ENCODE measurements at places on chromosomes 11 and 22.

DNA sequence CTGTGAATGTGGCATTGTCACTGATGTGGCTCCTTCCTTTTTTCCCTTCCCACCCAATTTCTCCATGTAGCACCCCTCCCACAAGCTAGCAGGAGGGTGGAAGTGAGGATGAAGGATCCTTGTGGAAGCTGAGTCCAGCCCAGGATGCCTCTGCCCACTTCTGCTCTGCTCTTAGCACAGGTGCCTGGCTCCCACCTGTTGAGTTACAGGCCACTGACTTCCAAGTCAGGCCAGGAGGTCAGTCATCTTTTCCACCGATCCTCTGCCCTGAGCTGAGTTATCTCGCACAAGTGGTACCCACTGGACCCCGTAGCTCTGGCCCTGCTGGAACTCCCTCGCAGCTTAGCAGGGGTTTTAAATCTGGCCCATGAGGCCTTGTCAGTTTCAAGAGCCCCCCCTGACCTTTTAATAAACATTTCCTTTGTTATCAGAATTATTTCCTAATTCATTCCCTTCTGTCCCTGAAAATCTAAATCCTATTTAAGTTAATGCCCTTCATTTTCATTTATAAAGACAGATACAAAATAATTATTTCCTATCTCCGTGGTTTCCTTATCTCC is 125.3 kb upstream of the CADM1 start:
- DNase-seq = no peak

DNA sequence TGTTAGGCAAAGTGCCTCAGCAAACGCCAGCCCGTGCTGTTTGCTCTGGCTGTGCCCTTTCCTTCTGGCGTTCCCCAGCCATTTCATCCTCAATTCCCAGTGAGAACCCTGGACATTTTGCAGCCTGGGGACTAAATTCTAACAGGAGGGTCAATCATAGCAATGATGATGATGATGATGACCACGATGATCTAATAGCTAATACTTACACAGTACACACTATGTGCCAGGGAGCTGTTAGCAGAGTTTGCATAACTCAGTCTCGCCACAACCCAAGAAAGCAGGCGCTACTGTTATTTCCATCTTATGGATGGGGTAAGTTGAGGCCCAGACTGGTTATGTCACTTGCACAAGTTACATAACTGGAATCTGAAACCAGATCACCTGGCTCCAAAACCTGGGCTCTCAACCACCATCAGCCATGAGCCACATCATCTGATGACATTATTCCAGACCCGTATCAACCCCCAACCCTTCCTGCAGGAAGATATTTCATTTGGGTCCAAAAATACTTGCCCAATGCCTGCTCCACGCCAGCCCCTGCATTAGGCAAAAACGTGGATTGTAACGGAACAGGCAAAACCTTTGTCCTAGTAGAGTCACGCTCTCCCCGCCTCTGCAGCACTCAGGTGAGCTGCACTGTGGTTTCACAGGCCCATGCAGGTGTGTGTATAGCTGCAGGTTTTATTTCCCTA is 132.6 kb upstream of the SERPIND1 start:
- DNase-seq = no peak

GRCh38 chr11:86251345-86251744 is 6.8 kb downstream of the EED start:
- no peak for DNase-seq

GRCh38 chr11:11640152-11640551 is 18.3 kb upstream of the GALNT18 start:
- no peak for DNase-seq

- peak; percentile 71 for DNase-seq
Observed at GRCh38 chr22:37186228-37186996, 1.6 kb downstream of the C1QTNF6 start.

DNA sequence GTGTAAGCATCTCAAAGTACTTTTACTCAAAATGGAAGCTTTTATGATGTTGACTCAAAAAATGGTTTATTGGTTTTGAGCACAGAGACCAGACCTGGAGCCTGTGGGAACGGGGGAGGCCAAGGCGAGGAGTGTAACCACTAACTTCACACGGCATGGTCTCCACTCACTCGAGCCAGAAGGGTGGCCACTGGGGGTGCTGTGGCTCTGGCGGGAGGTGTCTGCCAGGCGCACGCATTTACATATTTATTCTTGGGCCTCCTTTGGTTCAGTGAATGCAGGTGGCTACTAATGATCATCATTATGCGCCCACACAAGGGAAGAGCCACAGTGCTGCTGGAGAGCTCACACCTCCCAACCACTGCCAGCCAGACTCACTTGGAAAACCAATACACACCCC is 64.6 kb downstream of the FLRT1 start:
- no peak for DNase-seq

DNA sequence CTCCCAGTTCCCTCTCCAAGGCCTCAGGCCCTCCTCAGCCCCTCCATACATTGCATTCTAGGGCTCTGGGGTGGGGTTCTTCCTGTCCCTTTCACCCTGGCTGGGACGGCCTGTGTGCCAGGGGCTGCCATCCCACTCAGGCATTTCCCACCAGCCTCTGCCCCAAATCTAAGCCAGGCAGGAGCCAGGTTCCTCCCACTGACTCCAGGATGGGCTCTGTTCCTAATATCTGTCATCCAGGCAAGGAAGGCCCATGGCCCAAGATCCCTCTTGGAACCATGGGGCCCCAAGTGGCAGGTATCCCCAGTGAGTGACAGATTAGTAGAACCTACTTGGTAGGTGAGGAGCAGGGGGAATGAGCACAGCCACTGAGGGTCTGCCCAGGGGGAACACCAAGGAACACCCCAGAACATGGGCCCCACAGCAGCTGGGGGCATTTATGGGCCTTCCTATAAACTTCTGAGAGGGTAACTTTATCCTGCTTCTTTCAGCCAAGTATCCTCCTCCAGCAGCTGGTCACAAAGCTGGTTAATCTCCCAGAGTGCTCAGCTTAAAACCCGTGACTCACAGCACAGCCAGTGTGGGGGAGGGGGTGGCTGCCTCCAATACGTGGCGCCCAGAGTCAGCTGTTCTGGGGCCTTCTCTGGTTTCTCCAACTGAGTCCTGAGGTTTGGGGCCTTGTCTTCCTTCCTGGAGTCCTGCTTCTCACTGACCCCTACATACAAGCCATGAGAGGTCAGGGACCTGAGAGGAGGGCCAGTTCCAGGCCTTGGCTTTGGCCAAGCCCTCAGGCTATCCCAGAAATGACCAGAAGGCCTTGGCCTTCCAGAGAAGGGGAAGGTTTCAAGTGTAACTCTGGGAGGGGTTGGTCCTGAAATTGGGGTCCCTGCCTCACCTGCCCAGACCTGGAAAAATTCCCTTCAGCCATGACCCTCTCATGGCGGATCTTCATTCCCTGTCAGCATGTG is 19.9 kb upstream of the MYOD1 start:
- no peak for DNase-seq

GRCh38 chr11:117830674-117831351 is 6.3 kb upstream of the FXYD2 start:
- DNase-seq = no peak

DNA sequence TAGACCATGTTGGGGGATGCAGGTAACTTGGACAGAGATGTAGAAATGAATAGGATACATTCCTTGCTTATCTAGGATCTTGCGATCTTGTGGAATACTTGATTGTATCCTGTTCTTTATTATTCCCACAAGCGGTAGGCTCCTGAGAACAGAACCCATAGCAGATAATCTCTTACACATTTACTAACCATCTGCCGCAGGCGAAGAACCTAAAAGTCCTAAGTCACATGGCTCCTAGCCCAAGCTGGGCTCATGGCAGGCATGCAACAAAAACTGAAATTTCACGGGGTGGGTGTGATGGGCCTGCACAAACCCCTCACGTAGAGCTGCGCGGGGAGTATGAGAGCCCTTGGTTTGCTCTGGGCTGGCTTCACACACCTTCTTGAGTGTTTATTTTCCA is 177.4 kb upstream of the NECTIN1 start:
- DNase-seq = no peak

- peak; percentile 20 for DNase-seq
Observed at GRCh38 chr11:9574622-9575259, 1.3 kb downstream of the WEE1 start.

DNA sequence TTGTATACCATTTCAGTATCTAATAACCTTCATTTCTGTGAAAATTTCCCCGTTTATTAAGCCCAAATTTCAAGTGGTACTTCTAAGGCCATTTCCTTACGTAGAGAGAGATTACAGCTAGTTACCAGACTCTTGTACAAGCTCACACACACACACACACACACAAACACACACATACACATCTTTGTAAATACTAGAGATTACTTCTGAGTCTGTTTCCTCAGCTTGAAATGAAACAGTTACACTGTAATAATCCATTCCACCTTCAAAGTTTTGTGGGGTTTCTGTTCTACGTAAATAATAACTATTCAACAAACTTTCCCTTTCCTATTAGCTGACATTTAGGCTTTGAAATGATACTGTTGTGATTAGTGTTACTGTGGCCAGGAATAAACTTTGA is 6.2 kb downstream of the POGLUT3 start:
- no peak for DNase-seq

DNA sequence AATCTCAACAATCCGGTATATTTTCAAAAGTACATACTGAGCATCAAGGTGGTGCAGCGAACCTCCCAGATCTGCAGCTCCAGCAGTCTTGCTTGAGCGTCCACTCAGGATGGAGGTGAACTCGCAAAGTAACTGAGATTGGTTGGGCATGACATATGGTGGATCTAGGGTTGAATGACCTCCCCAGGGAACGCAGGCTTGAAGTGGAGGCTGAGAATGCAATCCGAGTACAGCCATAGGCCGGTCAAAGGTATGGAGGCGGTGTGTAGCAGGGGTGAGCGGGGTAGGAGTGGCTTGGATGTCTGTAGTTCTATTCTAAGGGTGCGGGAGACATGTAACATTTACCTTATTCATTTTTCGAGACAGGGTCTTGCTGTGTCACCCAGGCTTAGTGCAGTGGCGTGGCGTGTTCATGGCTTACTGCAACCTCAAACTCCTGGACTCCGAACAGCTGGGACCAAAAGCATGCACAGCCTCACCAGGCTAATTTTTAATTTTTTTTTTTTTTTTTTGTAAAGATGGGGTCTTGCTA is 631 bp upstream of the C22orf39 start:
- peak; percentile 47 for DNase-seq

DNA sequence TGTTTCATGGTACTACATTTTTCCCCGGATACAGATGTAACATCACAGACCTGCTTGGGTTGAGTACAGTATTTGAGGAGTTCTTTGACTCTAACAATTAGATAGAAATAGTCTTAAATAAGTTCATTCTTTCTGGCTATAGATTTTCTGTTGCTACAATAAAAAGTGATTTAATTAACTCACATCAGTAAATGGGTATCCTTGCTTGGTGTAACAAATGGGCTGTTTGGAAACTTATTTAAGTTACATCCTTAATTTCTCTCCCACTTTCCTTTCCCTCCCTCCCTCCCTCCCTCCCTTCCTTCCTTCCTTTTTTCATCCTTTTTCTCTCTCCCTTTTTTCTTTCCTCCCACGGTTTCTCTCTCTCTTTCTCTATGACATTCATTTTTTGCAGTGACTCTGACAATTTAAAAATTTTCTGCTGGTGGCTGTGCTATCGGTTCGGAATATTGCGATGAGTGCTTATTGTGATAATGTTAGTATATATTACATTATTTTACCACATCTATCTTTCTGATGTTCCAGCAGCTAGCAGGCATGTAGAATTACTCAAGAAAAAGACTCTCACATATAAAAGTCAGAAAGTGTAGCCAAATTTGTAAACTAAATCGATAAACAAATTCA is 3.2 kb downstream of the OR51F1 start:
- DNase-seq = no peak

DNA sequence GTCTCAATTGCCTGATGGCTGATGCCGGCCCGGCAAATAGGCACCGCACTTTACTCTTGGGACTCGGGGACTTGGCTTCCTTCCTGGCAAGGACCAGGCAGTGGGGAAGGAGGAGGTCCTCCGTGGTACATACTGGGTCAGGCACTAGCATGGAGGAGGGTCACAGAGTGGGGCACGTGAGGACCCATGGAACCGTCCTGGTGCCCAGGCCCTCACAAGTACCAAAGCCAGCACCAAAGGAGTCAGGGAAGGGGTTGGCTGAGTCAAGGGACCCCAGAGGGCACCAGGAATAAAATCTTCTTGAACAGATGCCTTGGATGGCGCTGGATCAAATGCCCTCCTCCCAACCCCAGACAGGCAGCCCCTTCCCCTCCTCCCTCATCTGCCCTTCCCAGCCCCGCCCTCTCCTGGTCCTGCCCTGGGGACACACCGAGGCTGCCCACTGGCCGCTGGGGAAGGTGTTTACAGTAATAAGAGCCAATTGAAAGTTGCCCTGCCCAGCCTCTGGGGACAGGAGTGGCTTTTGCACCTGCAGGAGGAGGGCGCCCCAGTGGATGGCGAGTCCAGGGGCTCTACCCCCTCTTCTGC is 5.6 kb upstream of the CARNS1 start:
- DNase-seq = no peak

GRCh38 chr22:40922484-40923303 is 28.5 kb upstream of the RBX1 start:
- DNase-seq = peak; percentile 16

GRCh38 chr22:32723643-32724042 is 77.9 kb upstream of the TIMP3 start:
- no peak for DNase-seq

GRCh38 chr11:113778111-113778910 is 1.3 kb upstream of the CLDN25 start:
- DNase-seq = no peak

DNA sequence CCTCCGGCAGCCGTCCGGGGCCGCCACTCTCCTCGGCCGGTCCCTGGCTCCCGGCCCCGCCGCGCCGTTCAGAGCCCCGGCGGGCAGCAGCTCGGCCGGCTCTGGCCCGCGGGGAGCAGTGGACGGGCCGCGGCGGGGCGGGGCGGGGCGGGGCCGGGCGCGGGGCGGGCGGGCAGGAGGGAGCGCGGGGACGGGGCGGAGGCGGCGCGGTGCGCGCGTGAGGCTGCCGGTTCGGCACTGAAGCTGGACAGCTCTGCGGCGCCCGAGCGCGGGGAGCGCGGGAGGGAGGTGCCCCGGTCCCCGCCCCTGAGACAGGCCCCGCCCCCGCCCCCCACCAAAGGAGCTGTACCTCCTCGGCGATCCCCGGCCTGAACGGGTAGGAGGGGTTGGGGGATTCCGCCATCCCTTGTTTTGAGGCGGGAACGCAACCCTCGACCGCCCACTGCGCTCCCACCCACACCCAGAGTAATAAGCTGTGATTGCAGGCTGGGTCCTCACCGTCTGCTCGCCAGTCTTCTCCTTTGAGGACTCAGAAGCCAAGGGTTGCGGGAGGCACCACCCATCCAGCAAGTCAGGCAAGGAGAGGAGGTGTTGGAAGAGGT is at the start of gene DRD2:
TSS of gene DRD2 (minus strand) at position 239 of the 602 bp plus-strand sequence. CDS start 50,747 bp downstream, outside the sequence.
- peak; percentile 58 for DNase-seq

GRCh38 chr11:18958221-18958910 is 19.2 kb upstream of the MRGPRX1 start:
- DNase-seq = no peak

GRCh38 chr11:117258576-117258975 is 26.1 kb downstream of the RNF214 start:
- DNase-seq = no peak

GRCh38 chr11:111878385-111878848 is 548 bp downstream of the FDXACB1 start:
- no peak for DNase-seq

Data from frontal cortex (tissue), 4 donors.